ENCODE measurements at places on chromosomes 2 and 18.

DNA sequence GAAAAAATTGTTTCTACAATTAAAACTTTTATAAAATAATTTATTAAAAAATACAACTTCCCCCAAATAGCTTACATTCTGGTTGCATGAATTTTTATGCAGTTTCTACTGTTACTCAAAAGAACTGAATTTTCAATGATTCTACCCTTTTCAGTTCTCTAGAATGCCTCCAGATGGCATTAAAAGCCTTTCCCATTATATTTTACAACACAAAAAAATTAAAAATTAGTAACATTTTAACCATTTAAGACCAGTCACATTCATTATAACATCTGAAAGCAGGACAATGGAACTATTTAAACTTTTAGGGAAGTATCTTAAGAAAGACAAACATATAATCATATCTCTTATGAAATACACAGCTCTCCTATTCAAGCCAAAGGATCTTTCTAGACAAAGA, 236.0 kb upstream of the REV1 start:
- DNase-seq, result no peak

- no peak for DNase-seq
Observed at GRCh38 chr2:109200616-109201464, 71.8 kb downstream of the SH3RF3 start.

DNA sequence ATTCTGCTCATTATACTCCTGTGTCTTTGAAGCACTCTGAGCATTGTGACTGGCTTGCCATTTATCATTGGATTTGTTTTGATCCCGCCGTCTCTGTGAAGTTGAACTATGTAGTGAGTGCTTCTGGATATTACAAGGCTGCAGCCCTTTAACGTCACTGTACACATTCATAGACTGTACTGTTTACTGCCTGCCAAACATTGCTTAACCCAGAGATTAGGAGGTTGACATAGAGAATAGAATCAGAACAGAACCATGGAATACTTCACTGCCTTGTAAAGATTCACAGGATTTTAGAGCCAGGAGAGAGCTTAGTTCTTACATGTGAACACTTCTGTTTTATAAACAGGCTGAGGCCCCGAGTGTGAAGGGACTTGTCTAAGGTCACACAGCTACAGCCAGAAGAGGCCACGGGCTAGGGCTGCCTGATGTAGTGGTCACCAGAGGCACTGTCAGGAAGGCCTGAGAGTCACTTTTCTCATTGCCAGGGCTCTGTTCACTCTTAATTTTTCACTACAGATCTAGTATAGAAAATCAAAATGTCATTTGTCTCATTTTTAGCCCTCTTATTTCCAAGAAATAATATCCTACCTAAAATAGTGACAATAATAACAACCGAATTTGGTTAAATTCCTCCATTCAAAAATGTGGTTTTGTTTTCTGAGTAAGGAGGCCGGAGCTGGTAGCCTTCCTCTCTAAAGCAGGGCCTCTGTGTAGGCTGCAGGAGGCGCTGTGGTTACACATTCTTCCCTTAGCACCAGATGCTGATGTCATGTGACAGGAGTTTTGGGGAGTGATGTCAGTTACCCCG, 87.9 kb downstream of the UGGT1 start:
- DNase-seq, result peak; percentile 64

GRCh38 chr2:213723707-213724106, 439.4 kb downstream of the SPAG16 start:
- DNase-seq, result no peak

GRCh38 chr2:227415538-227416424, 28.0 kb upstream of the SCYGR1 start:
- DNase-seq, result no peak

GRCh38 chr2:232611559-232612218, 21.7 kb upstream of the EFHD1 start:
- peak; percentile 38 for DNase-seq

DNA sequence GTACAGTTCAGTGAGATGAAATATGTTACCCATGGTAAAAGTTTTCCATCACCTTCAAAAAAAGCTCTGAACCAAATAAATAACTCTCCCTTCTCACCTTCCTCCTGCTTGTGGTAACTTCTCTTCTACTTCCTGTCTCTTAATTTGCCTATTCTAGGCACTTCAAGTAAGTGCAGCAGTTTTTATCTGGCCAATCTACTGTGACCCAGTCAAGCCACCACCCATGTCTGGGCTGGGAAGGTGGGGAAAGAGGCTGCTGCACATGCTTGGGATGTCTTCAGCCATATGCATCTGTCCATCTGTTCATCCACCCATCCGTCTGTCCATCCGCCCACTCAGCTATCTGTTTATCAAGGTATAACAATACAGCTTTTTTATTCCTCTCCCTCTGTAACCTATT, 31.6 kb downstream of the ZNF532 start:
- no peak for DNase-seq

GRCh38 chr2:215535741-215536140, 99.9 kb upstream of the FN1 start:
- no peak for DNase-seq

- DNase-seq, result no peak
Observed at GRCh38 chr2:73494031-73494430, 108.4 kb downstream of the ALMS1 start.

DNA sequence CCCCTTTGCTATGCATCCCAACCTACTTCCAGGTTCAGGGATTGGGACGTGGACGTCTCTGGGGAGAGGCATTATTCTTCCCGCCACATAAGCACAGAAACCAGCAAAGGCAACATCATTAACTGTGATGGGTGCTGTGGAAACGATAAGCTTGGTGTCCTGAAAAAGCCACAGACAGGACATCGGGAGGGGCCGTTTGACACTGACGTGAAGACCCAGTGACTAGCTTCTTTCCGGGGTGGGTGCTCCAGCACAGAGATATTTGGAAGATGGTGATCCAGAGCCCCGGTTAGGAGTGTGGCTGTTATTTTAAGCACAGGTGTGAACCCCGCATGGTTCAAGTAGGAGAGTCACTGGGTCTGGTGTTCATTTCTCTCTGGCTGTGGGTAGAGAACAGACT, 163.8 kb upstream of the HDAC4 start:
- DNase-seq, result no peak

GRCh38 chr2:60717691-60718090, 38.4 kb upstream of the PAPOLG start:
- DNase-seq, result no peak

DNA sequence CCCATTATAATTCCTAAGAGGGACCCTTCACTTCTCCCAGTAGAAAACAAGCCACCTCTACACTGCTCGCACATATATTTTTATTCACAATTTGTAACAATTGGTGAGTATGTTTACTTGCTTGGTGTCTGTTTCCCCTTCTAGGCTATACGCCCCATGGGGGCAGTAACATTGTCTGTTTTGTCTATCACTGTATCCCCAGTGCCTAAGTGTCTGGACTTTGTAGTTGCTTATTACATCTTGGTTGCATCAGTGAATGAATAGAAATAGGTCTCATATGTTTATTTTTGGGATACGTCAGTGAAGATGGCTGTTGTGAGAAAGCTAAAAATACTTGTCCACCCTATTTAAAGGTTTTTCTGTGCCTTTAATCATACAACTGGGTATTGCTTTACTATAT, 87.4 kb upstream of the ITGB6 start:
- DNase-seq, result no peak

DNA sequence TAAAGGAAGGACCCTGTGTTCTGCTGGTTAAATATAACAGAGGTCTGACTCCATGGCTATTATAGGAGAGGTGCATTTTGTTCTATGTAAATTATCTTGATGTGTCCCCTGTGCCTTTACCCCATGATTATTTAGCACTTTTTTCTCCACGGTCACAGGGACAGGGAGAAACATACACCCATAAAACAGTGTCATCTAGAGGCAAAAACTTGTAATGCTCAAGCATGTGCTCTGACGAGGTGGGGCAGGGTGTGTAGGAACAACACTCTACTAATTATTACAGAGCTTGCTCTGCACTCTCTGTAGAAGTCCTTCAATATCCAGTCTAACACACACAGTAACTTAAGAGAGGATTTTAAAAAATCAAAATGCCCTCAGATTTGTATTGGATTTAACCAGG, 187.9 kb downstream of the NEDD4L start:
- DNase-seq, result no peak

- no peak for DNase-seq
Observed at GRCh38 chr18:7237673-7238272, 6.9 kb downstream of the LRRC30 start.

- no peak for DNase-seq
Observed at GRCh38 chr2:33791625-33792024, 192.5 kb upstream of the FAM98A start.

GRCh38 chr2:240069829-240070228, 16.5 kb upstream of the OR6B3 start:
- DNase-seq, result no peak

DNA sequence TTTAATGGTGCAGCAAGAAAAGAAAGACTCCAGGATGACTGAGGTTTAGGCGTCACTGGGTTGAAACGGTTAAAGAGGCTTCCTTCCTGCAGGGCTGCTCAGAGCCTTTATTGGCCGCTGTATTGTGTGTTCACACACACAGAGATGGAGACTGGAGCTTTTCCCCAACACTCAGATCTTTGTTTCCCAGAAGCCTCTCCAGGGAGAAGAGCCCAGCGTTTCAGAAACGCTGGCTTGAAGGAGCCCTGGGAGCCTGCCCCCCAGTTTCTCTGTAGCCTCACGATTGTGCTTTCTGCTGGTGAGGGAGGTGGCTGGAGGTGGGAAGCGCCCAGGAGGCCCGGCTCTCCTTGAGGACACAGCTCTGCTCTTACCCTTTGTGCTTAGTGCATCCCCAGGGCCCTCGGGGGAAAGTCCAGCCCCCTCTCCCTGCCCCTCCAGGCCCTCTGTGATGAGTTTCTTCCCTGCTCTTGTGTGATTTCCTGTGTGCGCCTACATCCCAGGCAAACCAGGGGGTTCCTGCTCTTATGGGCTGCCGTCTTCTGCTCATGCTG, 37.1 kb downstream of the RRM2 start:
- no peak for DNase-seq

DNA sequence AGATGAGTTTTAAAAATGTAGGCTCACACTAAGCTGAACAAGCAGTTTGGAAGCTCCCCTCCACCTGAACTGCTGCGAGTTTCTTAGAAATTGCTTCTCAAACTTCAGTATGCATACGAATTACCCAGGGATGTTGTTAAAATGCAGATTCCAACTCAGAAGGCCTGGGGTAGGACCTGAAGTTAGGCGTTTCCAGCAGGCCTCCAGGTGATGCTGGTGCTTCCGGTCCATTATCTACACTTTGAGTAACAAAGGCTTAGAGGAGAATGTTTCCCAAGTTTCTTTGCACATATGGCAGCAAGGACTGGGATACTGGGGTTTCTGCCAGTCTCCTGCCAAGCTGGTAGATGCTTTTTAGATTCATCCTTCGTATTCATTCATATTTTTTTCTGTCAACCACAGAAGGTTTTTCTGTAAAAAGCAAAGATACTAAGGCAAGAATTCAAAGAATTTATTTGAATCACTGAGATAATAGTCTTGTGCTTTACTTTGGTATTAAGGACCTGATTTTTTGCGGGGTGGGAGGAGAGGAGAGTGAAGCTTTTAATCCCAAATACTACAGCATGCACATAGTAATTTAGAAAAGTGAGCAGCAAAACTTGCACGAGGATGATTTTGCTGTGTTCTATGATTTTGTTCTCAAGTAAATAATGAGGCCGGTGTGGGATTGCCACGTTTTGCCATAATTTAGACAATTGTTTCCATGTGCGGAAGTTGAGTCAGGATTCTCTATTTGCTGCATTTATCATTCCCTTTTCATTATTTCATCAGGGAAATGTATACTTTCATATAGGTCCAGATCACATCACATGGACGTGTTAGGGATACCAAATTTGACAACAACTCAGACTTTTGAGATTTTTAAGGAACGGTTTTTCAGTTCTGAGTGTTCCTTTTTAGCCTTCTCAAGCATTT, 137.6 kb upstream of the SPATS2L start:
- no peak for DNase-seq

DNA sequence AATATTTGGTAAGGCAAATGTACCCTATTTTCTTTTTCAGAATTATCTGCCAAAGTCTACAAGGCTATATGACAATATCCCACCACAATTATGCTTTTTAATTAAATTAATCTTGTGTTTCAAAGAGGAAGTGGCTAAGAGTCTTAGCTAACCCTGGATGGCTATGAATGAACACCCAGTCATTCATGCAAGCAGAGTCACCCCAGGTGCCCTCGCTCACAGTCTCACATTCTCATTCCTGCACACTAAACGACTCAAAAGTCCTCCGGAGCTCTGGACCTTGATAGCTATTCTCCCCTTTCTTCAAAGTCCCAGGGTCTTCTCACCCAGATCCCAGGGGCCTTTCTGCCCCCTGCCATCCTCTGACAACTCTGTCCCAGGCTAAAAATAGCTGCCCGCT, 42.1 kb upstream of the MRPL19 start:
- no peak for DNase-seq

DNA sequence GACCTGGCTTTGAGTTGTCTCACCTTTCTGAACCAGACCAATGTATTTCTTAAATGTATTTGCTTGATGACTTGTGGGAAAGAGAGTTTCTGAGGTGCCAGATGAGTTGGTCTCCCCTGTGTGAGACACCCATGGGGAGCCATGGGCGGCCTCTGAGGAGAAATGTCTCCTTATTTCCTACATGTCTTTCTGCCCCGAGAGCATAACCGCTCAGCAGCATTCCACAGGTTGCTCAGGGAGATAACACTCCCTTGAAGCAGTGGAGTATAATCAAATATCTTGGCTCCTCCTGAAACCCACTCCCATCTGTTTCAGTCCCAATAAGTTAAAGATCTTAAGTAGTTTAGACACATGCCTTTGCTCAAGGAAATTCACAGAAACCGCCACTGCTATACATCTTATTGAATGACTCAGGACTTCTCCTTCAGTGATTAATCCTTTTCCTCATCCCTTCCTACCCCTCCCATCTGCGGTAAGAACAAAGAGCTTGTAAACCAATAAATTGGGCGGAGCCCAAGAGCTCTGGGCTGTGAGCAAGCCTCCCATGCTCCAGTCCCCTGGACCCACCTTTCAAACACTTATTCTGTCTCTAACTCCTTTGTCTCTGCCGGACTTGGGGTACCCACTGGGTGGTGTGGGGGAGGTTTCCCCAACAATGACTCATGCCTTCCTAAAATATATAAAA, 285.5 kb upstream of the LRRTM4 start:
- DNase-seq, result no peak

DNA sequence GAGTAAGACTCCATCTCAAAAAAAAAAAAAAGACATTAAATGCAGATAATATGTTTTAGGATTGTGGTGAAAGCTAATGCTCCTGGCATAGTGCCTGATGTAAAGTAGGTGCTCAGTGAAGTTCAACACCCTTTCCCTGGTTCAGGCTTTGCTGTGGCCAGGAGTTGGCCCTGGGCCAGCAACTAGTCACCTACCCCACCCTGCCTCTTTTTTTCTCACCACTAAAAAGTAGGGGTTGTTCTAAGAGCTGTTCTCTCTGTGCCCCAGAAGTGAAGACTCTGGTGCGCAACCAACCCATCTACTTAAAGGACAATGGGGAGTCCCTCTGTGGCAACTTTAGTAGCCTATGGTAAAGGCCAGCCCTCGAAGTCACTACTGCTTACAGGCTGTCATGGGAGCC, 75.9 kb downstream of the DNMT3A start:
- peak; percentile 54 for DNase-seq

DNA sequence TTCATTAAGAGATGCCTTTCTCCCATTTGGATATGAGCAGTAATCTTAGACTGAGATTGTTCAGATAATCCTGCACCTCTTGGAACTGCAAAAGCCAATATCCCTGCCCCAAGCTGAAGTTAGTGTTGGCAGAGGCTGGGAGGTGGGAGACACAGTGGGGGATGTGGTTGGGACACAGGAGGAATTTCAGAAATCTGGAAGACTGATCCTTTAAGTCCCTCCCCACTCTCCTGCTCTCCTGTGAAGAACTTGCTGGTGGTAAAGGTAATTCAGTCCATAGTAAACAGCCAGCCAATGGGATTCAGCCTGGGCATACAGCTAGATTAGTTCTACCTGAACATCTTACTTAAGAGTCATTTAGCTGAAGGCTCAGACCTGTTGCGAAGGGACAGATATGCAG, 50.0 kb upstream of the TMEM178A start:
- no peak for DNase-seq

Measured in CD4-positive, alpha-beta T cell treated with Interleukin-15 for 1 hour (primary cell).